Regular cardiac myocyte (primary cell): ENCODE measurements at places on chromosomes 1 and 21. TPM values are rescaled to one million over a fixed set of nuclear protein-coding genes. Genes with fewer than 3 reads are reported as not detected.

PCP4 gene
- not detected in 2 replicates for total RNA-seq

CD1D gene
- total RNA-seq, result under 0.01 and 1.1 TPM in 2 replicates

TMEM200B gene
- total RNA-seq, result 5.2 and 7.6 TPM in 2 replicates

OR2T29 gene
- not detected in 2 replicates for total RNA-seq
